ENCODE measurements at places on chromosomes 2 and 18.

- no peak for DNase-seq
Observed at GRCh38 chr2:69615969-69616368, 27.6 kb downstream of the AAK1 start.

GRCh38 chr2:129901754-129902415 is 77.6 kb upstream of the RAB6C start:
- no peak for DNase-seq

GRCh38 chr18:45255197-45255890 is 359.9 kb upstream of the SLC14A2 start:
- DNase-seq, result no peak

DNA sequence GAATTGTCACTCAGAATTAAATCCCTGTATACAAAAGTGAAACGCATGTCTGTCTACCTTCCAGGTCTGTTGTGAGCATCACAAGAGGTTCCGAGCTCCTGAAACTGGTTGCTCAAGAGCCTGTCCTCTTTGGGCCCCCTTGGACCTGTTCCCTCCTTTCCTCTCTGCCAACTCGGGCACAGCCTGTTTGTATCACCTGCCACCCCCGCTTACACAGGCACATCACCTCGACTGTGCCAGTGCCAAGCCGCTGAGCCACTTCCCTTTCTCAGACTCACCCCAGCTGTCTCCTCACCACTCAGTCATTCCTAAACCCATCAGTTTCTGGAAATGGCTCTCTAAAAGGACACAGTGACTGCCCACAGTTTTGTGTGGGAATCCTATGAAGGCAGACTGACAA is 3.1 kb downstream of the EFR3B start:
- DNase-seq, result no peak

DNA sequence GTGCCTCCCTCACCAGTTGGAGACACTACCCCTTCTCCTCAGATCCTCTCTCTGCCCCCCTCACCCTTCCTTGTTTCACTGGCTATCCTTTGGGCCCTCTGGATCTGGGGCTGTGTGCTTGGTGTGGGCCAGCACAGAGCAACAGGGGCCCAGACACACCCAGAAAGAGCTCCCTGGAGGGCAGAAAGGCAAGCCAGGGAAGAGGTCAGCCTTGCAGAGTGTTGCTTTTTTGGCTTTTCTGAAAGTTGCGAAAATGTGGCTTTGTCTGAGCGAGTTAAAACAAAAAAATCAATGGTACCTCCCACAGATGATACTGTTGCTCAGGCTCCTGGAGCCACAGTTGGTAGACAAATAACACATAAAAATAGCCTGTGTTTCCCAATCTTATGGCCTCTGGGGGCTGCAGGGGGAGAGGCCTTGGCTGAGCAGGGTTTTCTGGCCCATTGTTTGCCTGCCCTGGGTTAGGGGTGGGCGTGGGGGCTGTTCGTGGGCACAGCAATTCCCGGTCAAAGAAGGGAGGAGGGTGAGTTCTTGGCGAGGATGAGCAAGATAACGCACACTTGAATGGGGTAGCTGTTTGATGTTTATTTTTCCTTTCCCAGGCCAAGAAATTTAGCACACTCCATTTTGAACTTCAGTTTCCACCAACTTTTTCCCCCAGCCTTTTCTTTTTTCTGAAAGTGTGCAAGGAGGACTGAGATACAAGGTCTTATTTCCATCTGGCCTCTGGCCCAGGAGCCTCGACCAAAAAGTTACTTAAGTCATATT is 167.0 kb upstream of the HAAO start:
- no peak for DNase-seq

DNA sequence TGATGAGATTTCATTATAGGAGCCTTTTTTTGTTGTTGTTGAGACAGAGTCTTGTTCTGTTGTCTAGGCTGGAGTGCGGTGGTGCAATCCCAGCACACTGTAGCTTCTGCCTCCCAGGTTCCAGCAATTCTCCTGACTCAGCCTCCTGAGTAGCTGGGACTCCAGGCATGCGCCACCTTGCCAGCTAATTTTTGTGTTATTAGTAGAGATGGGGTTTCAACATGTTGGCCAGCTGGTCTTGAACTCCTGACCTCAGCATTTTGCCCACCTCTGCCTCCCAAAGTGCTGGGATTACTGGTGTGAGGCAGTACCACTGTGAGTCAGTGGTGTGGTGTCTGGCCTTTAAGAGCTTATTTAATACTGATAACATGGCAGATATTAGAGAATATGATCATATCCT is 60.1 kb downstream of the MOB4 start:
- DNase-seq, result no peak

GRCh38 chr2:67919490-67919889 is 143.3 kb downstream of the C1D start:
- no peak for DNase-seq
